ENCODE measurements at places on chromosomes 3 and 15.

GRCh38 chr15:49023354-49023753 is 22.9 kb downstream of the SECISBP2L start:
- DNase-seq, result no peak

- DNase-seq, result no peak
These were observed 15.3 kb downstream of the RLBP1 start for GRCh38 chr15:89205991-89206585.

GRCh38 chr3:123085932-123086627 is 19.3 kb downstream of the PDIA5 start:
- no peak for DNase-seq

DNA sequence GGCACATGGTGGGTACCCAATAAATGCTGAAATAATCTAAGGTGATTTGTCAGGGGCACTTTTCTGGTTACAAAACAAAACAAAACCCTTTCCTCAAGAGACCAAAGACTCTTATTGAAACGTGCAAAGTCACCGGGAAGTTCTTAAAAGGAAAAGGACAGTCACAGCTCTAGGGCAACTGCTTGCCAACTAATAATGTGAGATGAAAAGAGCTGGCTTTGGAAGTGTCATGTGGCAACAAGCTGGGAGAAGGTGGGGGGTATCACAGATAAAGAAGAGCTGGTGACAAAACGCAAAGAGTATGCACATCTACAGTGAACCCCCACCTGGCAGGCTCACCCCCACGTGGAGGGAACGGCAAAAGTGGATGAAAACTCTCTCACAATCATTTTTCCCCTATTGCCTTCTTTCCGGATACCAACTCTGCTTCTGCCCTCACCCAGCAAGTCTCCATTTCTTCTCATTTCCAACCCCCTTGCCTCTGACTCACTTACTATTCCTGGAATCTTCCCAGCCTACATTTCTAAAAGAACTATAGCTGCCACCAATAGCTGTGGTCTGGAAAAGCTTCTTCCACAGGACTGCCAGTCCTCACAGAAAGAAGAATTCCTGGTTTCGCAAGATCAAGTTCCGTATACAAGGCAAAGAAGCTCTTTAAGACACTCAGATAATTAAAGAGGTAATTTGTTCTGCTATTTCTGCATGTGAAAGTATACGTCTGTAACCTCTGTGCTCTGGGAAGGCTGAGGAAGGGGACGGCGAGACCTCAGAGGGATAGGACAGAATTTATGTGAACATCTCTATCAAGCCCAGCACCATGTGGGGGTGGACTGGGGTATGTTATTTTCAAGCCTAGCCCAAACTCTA is 21.8 kb upstream of the ANPEP start:
- no peak for DNase-seq

GRCh38 chr15:56411122-56411749 is 46.0 kb downstream of the TEX9 start:
- DNase-seq, result no peak

GRCh38 chr3:8746780-8747345 is 13.3 kb downstream of the CAV3 start:
- no peak for DNase-seq

GRCh38 chr3:37526511-37526910 is 335.2 kb upstream of the CTDSPL start:
- DNase-seq, result no peak

DNA sequence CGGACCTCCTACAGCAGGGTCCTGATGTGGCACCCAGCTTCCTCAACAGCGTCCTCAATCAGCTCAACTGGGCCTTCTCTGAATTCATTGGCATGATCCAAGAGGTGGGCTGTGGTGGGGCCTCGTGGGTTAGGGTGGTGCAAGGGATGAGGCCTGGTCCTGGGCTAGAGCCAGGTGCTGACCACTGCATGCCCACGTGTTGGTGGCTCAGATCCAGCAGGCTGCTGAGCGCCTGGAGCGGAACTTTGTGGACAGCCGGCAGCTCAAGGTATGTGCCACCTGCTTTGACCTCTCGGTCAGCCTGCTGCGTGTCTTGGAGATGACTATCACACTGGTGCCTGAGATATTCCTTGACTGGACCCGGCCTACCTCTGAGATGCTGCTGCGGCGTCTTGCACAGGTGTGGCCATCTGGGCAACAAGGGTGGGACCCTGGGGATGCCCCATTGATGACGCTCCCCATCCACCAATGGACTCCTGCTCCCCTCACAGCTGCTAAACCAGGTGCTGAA is 3.8 kb downstream of the AMIGO3 start:
- no peak for DNase-seq
